ENCODE measurements at places on chromosomes 13 and 19.

GRCh38 chr19:15836330-15837220 is 21.1 kb upstream of the OR10H1 start:
- DNase-seq, result peak; percentile 70

DNA sequence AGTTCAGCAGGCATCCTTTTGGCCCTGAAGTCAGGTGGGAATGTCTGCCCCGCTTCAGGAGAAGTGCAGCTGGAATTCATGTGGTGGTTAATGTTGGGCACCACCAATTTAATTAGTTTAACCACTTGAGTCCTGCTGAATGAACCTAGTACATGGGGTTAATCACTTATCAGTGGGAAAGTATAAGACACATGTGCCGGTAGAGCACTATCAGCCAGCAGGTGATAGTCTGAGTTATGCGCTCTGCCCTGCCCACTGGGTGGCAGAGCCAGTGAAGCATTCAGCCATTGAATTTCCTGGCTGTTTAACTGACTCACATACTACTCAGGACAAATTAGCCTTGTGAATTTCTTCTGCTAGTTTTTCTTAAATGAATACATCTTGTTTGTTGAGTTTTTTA is 789.7 kb upstream of the PRR20A start:
- DNase-seq, result no peak

DNA sequence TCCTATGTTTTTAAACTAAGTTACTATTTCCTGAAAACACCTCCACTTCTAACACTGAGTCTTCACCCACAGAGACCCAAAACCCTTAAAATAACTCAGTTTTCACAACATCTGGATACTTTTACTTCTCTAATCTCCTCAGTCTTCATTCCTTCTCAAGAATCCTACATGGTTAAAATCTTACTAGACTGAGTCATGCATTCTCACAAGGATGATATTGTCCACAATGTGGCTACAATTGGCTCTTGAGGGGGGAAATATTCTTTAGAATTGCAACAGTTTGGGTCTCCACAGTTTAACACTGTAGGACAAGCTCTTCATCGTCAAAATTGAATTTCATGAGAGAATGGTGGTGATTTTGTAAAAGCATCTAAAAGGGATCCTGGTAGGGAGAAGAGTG is 397.1 kb downstream of the SLITRK5 start:
- DNase-seq, result no peak

GRCh38 chr19:18903156-18904037 is 7.4 kb upstream of the CERS1 start:
- no peak for DNase-seq

GRCh38 chr13:110444226-110444653 is 117.3 kb downstream of the RAB20 start:
- no peak for DNase-seq

- DNase-seq, result no peak
Measured at GRCh38 chr13:46964789-46965527, 68.1 kb upstream of the HTR2A start.

DNA sequence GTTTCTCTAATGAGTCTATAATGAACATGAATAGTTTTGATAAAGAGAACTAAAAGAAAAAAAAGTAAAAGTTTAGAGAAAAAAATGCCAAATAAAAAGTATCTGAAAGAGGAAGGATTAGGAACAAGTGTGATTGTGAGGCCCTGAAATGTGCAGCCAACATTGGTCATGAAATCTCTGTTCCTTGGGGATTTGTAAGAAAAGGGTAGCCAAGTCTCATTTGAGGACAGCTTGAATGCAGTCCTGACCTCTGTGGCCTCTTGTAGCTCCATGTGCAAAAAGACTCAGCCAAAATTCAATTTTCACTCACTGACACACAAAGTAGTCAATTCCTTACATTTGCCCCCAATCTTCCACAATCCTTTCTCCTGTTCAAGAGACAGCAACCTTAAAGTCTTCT is 167.9 kb downstream of the KLF12 start:
- DNase-seq, result no peak

- DNase-seq, result no peak
Measured at GRCh38 chr19:31424861-31425620, 75.8 kb upstream of the TSHZ3 start.

GRCh38 chr13:87667686-87668085 is 3.5 kb upstream of the SLITRK5 start:
- no peak for DNase-seq

GRCh38 chr19:16470911-16471811 is 609 bp downstream of the EPS15L1 start:
- DNase-seq, result peak; percentile 11

- DNase-seq, result no peak
Measured at GRCh38 chr13:103799028-103799427, 732.8 kb upstream of the SLC10A2 start.

DNA sequence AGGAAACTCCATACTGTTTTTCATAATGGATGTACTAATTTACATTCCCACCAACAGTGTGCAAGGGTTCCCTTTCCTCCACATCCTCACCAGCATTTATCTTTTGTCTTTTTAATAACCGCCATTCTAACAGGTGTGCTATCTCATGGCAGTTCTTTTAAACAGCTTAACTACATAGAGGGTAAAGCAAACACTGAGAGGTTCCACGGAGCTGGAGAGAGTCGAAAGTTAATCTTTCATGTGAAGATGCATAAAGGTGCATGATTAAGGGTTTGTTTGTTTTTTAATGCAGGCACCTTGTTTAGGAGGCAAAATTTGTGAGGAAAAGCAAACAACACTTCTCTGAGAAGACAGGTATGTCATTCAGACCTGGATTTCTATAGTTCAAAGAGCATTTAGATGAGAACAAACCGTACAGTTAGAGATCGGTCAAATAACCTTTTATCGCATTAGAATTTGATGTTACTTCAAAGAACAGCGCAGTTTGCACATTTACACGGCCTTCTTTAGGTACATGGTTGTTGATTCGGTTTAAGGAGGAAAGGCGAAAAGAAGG is 193.9 kb downstream of the RBM26 start:
- DNase-seq, result no peak

DNA sequence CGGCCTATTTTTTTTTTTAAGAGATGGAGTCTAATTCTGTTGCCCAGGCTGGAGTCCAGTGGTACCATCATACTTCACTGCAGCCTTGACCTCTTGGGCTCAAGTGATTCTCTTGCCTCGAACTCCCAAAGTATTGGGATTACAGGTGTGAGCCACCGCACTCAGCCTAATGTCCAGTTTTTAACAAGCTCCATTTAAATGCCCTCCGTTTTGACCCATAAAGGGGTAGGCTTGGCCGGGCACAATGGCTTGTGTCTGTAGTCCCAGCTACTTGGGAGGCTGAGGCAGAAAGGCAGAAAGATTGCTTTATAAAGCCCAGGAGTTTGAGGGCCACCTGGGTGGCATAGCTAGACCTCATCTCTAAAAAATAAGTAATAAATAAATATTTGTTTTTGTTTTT is 11.8 kb downstream of the LDLR start:
- DNase-seq, result no peak

GRCh38 chr13:112783135-112783977 is 93.5 kb downstream of the ATP11A start:
- DNase-seq, result peak; percentile 27

DNA sequence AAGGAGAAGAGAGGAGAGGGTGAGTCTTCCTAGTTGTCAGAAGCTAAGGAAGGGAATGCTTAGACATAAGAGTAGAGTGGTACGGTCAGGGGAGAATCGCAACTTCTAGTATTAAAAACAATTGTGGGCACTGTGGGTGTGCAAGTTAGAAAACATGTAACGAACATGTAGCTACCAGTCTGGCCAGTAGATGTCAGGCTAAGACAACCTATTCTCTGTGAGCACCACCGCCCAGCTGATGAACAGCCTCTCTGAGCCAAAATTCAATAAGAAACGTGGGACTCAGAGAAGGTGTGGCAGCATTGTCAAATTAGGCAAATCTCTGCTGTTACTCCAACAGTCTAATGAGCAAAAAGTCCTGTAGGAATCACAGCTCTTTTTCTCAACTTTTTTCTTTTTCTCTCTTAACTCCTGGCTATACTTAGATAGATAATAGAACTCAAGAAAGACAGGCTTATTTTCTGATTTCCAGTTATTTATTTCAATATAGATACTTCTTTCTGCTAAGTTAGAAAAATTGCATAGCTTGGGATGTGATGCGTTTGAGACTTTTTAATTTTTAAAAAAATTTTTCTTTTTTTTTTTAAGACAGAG is 186.2 kb downstream of the USP12 start:
- no peak for DNase-seq

GRCh38 chr19:55321466-55322137 is 3.5 kb downstream of the TMEM150B start:
- no peak for DNase-seq

DNA sequence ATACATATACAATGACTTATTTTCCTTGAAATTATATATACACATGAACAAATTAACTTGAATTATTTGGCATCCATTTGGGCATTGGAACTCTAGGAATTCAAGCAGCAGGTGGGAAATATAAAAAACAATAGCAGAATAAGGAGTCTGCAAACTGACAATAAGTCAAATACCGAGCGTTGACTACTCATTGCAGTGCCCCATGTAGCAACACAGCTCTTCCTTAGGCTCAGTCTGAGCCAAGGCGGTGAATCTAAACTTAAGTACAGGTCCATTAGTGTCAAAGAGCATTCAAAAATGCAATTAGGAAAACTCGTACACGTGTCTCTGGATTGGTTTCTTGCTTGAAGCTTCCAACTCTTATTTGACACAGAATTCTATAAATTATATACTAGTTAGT is 462.5 kb upstream of the KLF12 start:
- DNase-seq, result no peak

- no peak for DNase-seq
Measured at GRCh38 chr13:99505814-99506269, 4.6 kb downstream of the TM9SF2 start.

GRCh38 chr19:43422000-43422688 is 7.5 kb downstream of the TEX101 start:
- DNase-seq, result no peak

- no peak for DNase-seq
Measured at GRCh38 chr19:7200736-7201135, 93.5 kb downstream of the INSR start.

DNA sequence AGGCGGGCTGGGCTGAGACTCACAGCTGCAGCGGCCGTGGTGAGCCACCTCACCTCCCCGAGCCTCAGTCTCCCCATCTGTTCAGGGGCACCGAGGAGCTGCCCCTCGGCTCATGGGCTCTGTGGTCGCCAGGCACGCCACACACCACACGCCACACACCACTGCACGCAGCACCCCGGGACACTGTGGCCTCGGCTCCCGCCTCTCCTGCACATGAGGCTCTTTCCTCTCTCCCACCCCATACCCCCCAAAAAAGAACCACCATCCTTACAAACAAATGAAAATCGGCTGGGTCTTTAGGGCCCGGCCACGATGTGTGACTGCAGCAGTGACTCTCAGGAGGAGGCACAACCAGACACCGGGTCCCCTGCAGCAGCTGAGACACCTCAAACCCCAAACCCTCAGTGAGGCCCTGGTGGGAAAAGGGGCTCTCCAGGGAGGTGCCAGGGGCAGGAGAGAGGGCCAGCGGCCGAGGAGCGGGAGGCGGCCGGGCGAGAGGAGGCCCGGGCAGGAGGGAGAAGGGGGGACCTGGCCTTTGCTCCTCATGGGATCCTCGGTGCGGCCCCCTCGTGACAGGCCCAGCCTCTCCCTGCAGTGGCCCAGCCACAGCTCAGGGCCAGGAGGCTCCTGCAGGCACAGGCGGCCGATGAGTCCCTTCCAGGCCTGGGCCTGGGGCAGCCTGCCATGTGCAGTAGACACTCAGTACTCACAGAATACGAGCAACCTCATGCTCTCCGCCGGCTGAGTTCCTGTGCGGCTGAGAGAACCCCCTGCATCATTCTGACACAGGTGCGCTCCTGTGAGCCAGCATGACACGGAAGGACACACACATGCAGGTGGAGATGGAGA is 66.3 kb downstream of the RASA3 start:
- no peak for DNase-seq

- no peak for DNase-seq
Measured at GRCh38 chr13:40129467-40129866, 474.0 kb downstream of the COG6 start.

GRCh38 chr19:54201980-54202379 is 1.3 kb downstream of the RPS9 start:
- no peak for DNase-seq

- no peak for DNase-seq
Measured at GRCh38 chr19:898663-899062, 5.4 kb downstream of the RNU6-9 start.

DNA sequence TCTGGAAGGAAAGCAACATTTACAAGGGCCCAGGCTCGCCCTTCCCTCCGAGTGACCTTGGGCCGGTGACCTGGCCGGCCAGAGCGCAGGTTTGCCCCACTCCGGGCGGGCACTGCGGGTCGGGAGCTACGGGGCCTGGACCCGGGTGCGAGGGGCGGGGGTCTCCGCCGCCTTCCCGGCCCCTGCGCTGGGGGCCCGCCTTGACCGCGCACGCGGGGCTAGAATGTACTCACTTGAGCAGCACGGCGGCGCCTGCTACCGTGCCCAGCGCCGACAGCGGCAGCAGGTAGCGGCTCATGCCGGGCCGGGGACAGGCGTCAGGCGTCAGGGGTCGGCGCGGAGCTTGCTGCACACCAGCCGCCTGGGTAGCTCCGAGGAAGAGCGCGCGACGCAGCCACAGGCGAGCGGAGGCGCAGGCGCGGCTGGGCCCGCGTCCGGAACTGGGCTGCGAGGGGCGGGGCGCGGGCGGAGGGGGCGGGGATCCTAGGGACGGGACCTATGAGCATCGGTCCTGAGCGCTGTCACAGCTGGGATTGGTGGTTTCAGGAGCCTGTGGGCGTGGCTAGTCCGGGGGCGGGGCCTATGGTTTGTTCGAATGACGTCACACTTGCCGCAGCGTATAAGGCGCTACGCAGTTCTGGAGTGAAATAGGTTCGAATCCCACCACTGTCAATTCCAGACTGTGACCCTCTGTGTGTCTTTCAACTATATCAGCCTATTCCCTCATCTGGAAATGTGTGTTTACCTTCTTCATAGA is at the start of gene RDH13:
Gene RDH13, minus strand, starts transcription at position 414 of the 757 bp plus-strand sequence. Its CDS starts 116 bp downstream, at position 298.
- peak; percentile 78 for DNase-seq

DNA sequence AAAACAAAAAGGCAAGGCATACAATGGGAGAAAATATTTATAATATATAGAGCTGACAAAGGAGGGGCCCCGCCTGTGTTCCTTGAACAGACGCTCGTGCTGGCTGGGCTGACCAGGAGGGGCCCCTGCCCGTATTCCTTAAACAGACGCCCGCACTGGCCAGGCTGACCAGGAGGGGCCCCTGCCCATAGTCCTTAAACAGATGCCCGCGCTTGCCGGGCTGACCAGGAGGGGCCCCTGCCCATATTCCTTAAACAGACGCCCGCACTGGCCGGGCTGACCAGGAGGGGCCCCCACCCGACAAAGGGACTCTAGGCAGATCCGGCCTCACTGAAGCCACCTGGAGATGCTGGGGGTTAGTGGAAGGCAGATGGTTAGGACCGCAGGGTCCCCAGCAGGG is 9.3 kb downstream of the ADPRHL1 start:
- DNase-seq, result no peak

DNA sequence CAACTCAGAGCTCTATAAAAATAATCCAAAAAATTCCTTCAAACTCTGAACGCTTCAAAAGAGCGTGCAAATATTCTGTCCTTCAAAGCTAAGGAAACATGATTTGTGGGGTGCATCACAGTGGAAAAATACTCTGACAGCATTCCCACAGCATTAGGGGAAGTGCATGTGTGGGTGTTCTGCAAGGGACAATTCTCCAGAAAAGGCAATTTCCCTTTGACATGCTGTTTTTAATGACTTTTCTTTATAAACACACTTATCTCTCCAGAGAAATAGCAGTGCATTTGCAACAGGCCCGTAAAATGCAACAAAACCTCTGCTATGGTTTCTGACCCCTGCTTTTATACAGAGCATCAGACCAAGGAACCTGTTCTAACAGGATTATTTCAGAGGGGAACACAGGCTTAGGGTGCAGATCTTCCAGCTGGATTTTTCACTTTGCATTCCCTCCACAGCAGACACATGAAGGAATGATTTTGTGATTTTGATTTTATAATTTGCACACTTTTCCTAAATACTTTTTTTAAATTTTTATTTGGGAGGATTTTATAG is 42.6 kb downstream of the KL start:
- DNase-seq, result no peak

All from skeletal muscle cell (primary cell).